ENCODE measurements at places on chromosomes 4 and X.

- no peak for DNase-seq
Observed at GRCh38 chrX:39204353-39204752, 403.1 kb downstream of the MID1IP1 start.

DNA sequence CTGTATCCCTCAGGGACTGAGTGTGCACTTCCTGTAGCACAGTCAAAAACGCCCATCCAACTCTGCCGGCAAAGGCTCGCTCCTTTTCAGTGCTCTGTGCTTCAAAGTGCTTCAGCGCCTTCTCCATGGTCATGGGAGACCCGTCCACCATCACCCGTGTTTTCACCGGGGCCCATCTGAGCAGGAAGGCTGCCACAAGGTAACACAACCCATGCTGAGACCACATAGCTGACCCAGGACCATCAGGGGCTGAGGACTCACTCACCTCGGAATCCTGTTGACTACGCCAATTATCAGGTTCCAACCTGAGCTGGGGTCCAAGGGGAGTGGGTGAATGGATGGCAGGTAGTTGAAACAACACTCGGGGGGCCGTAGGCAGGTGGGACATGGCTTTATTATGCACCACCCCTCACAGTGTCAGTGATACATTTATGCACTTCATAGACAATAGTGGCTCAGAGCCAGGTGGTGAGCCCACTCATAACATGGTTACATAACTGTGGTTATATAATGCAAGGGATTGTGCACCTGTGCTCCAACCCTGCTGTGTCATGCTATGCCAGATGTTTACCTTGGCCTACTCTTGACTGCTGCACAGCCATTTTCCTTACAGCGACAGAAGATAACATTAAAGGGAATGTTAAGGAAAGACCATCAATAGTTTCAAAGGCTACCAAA is 227.8 kb downstream of the ADGRL3 start:
- DNase-seq = no peak

GRCh38 chr4:3217266-3217665 is 31.7 kb upstream of the MSANTD1 start:
- DNase-seq = no peak

DNA sequence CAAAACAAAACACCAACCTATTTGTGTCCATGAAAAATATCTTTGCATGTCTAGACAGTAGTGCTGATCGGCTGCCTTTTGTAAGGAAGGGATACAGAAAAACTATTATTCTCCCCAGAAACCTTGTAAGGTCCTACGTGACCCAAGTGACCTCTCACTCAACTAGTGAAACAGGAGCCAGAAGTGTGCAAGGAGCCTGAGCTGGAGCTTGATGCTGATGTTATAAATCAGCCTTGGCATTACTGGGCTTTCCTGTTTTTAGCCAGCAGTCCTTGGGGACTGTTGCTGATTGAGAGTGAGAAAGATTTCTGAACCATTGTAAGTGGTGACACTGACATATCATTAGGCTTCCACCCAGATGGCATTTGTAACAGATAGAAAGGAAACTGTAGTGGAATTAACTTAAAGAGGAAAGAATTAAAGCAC is 100.8 kb upstream of the LIMCH1 start:
- DNase-seq = no peak

DNA sequence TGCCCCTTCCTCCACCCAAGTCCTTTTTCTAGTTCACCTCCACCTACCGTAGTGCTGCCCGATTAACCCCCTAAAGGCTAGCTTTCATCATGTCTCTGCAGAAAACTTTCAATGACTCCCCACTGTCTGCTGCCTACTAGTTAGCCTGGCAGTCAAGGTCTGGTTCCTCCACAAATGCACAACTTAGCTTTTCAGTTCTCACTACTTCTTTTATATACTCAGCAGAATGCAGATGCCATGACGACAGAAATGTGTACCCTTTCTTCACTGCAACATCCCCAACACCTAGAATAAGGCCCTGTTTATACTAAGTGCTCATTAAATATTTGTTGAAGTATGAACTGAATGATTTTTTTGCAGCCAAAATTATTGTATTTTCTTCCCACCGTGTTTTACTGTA is 30.9 kb upstream of the RASGEF1B start:
- no peak for DNase-seq

DNA sequence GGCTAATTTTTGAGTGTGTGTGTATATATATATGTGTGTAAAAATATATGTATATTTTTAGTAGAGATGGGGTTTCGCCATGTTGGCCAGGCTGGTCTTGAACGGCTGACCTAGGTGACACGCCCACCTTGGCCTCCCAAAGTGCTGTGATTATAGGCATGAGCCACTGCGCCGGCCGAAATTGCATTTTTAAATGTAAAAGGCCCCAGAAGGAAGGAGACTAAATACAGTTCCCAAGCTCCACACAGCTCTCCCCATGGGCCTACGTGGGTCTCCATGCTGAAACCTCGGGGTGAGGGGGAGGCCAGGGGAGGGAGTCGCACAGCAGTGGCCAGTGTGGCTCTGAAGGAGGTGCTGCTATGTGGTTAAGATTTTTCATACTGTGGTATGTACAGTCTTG is 12.8 kb upstream of the CDKN2AIP start:
- no peak for DNase-seq

DNA sequence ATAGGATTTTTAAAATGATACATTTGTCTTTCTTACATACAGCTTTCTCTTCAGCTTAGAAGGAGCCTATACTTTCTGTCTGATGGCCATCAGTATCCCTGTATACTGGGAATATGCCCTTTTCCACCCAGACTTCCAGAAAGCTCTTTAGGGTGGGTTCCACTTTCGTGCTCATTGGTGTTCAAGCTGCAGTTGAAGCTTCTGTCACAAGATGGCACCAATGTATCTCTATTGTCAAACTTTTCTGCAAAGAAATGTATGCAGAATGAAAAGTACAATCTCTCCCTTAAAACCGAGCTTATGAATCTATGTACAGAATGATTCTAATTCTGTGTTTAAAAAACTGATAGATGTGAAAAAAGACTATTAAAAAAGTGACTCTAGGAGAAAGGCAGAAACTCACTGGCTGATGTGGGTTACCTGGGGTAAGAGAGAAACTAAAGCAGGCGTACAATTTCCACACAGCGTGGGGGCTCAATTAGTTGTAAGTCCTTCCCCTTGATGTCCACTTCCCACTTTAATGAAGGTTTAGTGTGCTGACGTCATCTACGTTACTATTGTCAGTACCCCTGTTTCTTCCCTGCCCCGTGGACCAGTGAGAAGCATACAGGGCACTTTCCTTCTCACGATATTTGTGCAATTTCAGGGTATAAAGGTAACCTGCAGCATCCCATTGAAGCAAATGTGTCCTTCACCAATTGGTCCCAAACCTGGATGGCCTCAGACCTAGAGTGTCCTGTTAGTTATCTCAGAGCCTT is 57.3 kb upstream of the TCEAL2 start:
- DNase-seq = no peak

DNA sequence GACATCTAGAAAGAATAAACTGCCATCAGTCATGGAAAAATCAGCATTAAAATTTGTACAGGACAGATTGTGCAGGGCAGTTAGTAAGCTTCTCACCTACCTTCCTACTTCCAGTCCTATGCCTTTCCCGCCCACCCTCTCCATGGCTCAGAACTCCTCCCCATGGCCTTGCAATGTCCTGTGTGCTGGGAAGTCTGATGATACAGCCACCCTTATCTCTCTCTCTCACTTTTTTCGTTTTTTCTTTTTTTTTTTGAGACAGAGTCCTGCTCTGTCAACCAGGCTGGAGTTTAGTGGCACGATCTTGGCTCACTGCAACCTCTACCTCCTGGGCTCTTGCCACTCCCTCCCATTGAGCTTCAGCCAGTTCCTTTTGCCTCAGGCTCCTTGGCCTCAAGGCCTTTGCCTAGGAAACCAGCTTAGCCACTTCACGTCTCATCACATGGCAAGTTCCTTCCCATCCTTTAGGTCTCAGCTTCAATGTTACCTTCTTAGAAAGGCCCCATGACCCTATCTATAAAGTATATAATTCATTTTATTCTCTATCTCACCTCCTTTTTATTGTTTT is 259.7 kb downstream of the NKX6-1 start:
- no peak for DNase-seq

- DNase-seq = peak; percentile 67
Observed at GRCh38 chr4:140609548-140610425, 41.0 kb upstream of the UCP1 start.

GRCh38 chr4:151626751-151627150 is 134.1 kb downstream of the GATB start:
- no peak for DNase-seq

- DNase-seq = no peak
Observed at GRCh38 chrX:131830400-131831184, 192.5 kb upstream of the STK26 start.

- no peak for DNase-seq
Observed at GRCh38 chr4:142960126-142960525, 114.0 kb upstream of the INPP4B start.

DNA sequence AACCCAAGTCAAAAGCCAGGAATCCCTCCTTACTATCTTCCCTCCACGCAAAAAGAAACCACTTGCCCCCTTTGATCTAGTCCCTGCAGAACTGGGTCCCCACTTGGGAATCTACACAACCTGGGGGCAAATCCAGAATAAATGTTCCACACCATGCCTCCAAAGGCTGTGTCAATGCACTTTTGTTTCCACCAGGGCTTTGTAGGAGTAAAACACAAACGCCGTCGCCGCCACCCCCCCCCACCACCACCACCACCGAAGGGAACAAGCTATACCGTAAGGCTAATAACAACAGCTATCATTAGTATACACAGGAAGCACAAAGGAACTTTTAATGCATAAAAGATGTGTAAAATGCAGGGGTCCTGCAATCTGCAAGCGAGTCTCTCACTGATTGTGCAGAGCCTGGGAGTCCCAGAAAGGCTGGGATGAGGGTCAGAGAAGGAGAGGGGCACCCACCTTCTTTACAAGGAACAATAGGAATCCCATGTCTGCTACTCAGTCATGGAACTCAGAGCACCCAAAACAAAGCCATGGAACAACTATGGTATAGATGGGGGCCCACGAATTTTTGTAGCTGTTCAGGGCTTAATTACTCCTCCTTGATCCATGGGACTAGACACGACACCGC is 13.2 kb downstream of the BCOR start:
- DNase-seq = no peak

- DNase-seq = peak; percentile 67
Observed at GRCh38 chr4:44927399-44928380, 201.3 kb upstream of the GNPDA2 start.

DNA sequence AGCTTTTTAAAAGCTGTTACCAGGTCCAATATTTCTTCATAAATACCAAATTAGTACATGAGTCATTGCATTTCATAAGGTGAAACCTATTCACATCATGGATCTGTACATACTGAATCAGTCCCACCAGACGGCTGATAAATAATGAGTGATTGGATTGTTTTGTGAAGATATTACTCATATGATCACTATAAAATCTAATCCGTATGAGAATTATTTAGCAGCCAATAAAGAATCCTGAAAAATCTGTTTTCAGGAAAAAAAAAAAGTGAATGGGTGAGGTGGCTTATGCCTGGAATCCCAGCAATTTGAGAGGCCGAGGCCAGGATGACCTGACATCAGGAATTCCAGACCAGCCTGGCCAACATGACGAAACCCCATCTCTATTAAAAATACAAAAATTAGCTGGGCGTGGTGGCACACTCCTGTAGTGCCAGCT is 438.1 kb downstream of the INPP4B start:
- DNase-seq = peak; percentile 71

DNA sequence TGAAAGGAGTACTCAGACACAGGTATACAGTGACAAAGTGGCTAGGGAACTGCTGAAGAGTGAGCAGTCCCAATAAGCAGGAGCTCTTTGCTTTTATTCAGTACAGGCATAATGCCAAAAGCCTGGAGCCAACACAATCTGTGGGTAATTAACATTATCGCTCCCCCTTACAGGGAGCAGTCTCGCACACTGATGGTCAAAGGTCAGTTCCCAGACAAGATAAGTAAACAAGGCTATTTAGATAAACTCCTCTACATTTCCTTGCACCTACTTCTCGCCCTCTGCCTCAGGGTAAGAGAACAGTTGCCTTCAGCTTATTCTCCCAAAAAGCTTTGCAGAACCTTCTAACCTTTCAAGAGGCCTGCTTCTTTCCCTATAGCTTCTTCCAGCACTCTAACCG is 73.9 kb upstream of the TAF9B start:
- no peak for DNase-seq

DNA sequence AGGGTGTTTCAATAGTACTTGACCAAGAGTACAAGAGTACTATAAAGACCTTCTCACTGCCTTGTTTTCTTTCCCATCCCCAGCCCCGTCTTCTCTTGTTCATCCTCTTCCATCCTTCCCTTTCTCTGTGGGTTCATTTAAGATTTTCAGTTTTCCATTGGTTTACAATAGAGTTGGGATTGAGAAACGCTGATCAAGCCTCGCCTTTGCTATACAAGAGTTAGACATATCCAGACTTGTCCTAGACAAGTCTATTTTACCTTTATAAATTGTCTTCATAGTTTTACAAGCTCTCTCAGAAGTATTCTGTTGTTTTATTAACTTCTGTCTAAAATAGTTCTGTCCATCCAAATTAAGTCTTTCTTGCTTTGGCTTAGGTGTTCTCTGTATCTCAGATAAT is 29.6 kb upstream of the SCML1 start:
- no peak for DNase-seq

- no peak for DNase-seq
Observed at GRCh38 chr4:73731968-73732610, 8.3 kb upstream of the CXCL8 start.

DNA sequence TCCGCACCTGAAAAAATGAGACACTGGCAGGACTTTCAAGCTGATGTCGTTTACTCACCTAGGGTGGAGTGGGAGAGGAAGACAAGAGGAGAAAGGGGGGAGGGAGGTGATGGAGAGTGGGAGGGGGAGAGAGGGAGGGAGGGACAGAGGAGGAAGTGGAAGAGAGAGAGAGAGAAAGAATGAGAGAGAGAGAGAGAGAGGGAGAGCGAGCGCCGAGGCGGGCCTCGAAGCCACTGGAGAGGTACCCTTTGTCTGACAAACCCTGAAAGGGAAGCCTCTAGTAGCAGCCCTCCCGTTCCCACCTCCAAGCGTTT is 296 bp upstream of the ADGRL3 start:
- no peak for DNase-seq

- DNase-seq = no peak
Observed at GRCh38 chrX:76202471-76202870, 29.6 kb downstream of the PBDC1 start.
